Cardiac fibroblast (primary cell): ENCODE measurements at places on chromosomes 16 and 17.

- DNase-seq: no peak
These were observed 82.4 kb downstream of the PLCG2 start for GRCh38 chr16:81861503-81861902.

GRCh38 chr16:54453871-54454270, 167.3 kb upstream of the IRX3 start:
- DNase-seq: no peak

- DNase-seq: no peak
These were observed 179.4 kb upstream of the SDK2 start for GRCh38 chr17:73823684-73824083.

- peak; percentile 94 for DNase-seq
These were observed 5.1 kb upstream of the RASL10B start for GRCh38 chr17:35726127-35726952.

DNA sequence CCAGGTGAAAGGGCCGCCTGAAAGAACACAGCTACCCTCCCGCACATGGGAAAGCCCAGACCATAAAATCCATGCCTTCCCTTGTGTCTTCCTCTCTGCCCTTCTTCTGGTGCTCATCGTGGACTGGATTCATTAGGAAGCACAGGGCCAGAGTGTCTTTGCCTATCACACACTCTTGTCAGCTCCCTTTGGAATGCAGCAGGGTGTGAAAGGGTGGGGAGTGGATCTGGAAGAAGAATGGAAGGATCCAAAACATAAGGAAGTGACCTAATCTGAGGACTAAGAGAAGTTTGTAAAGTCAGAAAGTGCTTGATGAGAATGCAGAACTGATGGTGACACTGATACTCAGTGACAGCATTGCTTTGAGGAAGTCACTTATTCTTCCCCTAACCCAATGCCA, 1147.3 kb upstream of the GOT2 start:
- no peak for DNase-seq

GRCh38 chr16:84349862-84350684, 18.3 kb upstream of the ATP2C2 start:
- no peak for DNase-seq

- DNase-seq: no peak
These were observed 8.8 kb downstream of the UBE2I start for GRCh38 chr16:1318268-1318545.

GRCh38 chr17:49387498-49388289, 25.6 kb upstream of the ZNF652 start:
- DNase-seq: no peak

DNA sequence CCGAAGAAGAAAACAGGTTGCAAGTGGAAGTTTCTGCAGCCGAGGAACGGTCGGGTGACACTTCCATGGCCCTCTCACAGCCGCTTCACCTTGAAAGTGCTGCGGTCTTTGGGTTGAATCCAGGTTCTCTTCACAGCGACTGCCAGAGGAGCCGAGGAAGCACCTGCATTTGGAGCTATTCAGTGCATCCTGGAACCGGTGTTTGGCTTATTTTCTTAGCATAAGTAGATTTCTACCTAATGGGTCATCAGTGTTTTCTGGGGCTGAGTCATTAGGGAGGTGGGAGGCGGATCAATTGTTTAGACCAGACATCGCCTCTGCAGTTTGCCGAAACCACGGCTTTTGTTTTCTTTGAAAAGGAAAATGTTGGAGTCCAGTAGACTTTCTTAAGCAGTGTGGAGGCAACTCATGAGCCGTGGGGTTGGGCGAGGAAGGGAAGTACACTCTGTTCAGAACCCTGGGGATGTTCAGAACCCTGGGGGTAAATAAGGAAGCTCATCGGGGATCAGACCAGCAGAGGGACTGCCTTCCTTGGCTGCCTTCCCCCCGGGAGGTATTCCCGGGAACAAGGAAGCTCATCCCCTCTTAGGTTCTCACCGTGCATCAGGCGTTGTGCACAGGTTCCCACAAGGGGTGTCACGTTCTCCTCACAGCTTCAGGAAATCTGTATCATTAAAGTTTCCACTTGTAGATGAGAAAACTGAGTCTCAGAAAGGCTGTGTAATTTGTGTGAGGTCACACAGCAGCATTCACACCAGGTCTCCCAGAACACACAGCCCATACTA, 361.5 kb downstream of the SNX29 start:
- peak; percentile 72 for DNase-seq

GRCh38 chr17:49600949-49601348, 25.3 kb downstream of the NXPH3 start:
- no peak for DNase-seq

- no peak for DNase-seq
These were observed 1.9 kb upstream of the GDPD3 start for GRCh38 chr16:30115238-30115637.

GRCh38 chr16:24758373-24758772, 28.9 kb downstream of the TNRC6A start:
- no peak for DNase-seq

- DNase-seq: no peak
These were observed 18.2 kb downstream of the RBFOX1 start for GRCh38 chr16:7350806-7351205.

GRCh38 chr17:18038149-18038850, 668 bp downstream of the ATPAF2 start:
- DNase-seq: peak; percentile 26

DNA sequence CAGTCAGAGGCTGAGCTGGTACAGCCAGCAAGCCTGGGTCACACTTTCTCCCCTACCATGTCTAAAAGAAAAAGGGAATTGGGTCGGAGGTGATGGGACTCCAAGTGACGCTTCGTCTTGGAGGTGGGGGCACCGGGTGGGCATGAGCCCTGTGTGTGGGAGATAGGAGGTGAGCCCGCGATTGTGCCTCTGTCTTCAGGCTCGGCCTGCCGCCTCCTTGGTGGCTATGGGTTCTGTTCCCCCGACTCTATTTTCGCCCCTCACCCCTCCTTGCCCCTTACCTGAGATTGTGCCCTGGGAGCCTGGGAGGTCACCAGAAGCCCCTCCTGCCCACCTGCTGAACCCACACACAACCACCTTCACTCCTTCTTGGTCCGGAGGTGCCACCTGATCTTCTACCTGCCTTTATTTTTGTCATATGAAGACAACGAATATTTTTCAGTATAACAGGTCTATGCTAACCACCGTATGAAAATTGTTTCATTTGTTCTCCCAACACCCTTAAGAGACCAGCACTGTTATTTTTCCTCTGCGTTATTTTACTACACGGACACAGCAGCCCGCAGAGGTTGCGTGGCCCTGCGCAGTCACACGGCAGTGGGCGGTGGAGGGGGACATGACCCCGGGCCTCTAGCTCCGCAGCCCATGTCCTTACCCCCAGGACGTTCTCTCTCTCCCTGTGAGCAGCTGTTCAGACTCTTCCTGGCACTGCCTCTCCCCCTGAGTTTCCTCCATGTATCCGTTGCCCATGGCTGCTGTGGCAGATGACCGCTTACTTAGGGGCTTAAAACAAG, 49.9 kb downstream of the ATP2C2 start:
- DNase-seq: no peak

DNA sequence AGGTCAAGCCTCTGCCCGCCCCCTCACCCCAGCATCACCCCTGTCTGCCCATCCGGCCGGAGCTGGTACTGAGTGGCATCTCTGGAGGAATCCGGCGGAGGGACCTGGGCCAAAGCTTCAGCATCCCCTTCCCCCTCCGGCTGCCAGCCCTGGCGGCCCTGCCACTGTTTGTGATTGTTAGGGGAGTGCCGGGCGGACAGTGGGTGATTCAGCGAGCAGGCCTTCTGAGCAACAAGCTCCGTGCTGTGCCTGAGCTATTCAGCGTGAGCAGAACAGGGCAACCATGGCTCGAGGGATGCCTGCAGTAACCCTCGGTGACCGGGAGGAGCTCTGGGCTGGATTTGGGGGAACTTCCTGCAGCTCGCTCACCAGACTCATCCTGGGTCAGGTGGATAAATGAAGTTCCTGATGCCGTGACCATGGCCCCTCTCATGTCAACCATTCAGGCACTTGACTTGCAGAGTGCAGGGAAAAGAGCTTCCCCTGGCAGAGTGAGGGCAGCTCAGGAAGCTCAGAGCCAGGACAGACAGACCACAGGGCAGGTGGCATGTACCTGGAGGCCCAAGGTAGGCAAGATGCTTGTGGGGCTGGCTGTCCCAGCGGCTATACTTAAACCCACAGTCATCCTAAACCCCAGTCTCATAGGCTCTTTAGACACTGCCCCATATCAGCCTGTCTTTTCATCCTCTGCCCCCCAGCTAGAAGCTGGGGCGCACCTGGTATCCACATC, 24.3 kb upstream of the MLKL start:
- peak; percentile 51 for DNase-seq

DNA sequence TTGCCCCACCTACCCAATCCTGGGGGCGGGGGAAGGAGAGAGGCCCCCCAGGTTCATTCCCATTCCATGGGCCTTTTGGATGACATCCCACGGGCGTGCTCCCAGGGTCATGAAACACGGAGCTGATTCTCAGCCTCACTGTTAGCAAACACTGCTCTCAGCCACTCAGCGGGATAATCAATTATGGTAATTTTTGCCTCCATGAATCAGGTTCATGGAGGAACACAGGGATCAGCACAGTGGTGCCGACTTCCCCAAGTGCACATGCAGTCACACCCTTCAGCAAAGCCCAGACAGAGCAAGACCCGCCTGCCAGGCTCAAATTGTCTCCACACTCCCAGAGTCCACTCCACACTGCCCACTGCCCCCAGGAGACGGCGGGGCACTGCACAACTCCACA, 164.6 kb downstream of the ENGASE start:
- no peak for DNase-seq

- peak; percentile 67 for DNase-seq
These were observed 73.2 kb downstream of the KNOP1 start for GRCh38 chr16:19644877-19645276.

- no peak for DNase-seq
These were observed 117.8 kb downstream of the RAB11FIP4 start for GRCh38 chr17:31509095-31509804.

DNA sequence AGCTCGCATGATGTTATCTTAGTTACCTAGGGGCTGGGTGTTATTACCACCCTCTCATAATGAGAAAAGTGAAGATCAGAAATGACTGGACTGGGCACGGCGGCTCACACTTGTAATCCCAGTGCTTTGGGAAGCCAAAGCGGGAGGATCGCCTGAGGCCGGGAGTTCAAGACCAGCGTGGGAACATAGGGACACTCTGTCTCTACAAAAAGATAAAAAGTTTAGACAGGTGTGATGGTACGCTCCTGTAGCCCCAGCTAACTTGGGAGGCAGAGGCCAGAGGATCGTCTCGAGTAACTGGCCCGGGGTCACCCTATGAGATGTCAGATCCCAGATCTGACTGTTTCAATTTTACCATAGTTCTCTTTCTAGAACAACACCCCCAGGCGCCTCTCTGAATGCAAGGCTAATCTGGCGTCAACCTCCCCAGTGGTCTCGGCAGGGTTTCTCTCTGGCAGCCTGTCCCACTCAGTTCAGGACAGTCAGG, 1.9 kb upstream of the CCDC102A start:
- DNase-seq: no peak

DNA sequence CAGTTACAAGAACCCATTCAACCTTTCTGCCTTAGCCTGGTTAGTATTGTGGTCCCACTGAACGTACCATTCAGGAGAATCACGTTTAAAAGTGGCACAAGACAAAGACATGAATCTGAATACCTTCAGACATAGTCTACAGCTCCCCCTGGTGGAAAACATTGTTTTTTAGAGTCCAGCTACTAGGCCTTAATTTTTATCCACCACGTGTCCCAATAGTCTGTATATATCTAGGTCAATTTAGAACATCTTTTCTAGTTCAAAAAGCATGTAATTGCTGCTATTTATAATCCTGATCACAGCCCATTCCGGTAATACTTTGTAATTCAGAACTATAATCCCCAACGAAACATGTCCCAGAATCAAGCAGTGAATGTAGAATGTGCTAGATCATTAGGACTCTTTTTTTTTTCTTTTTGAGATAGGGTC, 13.7 kb upstream of the GUCY2D start:
- DNase-seq: peak; percentile 94

DNA sequence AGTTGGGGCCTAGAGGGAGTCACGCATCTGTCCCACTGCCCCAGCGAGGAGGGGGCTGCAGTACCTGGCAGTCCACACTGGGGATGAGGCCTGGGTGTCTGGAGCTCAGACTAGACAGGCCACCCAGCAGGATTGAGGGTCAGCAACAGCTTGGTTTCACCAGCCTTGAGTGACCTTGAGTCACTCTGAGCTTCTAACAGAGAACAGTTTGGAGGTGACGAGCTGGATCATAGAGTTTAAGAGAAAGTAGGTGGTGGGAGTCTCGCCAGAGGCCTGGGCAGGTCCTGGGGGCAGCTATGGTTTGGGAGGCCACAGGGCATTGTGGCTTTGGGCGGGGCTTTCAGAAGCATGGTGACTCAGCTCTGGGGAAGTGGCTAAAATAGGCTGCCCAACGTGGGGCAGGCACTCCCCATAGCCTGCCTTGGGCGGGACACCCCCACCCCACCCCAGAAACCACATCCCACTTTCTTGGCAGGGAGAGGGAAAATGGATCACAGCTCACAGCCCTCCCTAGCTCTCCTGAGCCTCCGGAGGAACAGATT, 20.5 kb downstream of the CDC42EP4 start:
- peak; percentile 84 for DNase-seq

DNA sequence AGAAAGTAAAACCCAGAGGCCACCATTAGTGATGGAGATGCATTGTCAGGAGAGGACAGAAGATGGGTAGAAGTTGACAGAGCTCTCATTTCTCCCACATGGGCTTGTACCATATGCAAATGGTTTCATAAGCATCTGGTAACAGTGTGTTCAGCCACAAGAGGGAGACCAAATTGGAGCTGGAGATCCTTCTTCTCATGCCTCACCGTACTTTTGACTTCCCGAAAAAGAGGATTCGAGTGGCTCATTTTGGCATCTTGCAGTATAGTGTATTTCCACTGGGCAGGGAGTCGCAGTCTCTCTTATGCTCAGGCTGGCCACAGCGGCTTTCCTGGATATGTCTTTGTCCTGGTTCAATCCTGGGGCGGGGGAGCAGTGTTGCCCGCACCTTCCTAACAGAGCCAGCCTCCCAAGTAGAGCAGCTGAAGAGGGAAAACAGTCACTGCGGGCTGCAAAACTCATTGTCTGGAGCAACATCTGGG, 23.8 kb downstream of the TBC1D3B start:
- DNase-seq: no peak

- no peak for DNase-seq
These were observed 11.8 kb downstream of the CMTM2 start for GRCh38 chr16:66591018-66591417.

GRCh38 chr16:9446471-9447194, 355.2 kb downstream of the HAPSTR1 start:
- no peak for DNase-seq
